Stimulated activated CD4-positive, alpha-beta T cell treated with anti-CD3 and anti-CD28 coated beads, Interleukin-1b, Interleukin-23, amount 100 ng/mL, for 24 hours (primary cell): ENCODE measurements at places on chromosomes 5 and 9.

DNA sequence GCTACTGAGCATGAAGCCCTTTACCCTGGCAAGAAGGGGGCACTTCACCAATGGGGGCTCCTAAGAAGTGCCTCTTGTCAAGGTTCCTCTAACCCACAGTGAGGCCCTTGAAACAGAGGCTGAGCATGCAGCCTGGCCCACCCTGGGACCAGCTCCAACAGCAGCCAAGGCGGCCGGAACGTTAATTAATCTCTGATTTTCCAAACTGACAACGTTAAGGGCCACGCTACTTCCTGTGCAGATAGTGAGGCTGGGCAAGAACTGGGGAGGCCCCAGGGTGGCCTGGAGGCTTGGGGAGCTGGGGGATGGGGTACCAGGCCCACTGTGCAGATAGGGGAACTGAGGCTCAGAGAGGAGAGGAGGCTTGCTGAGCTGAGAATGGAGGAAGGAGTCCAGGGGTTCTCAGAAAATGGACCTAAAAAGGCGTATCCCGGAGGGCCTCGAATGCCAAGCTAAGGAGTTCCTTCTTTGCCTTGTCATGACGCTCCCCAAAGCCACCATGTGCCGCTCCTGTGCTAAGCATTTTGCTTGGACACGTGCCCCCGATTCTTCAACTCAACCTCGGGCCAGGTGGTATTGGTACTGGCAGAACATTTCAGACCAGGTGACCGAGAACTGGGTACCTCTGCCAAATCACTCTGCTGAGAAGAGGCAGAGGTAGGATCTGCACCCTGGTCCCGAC, 72.0 kb upstream of the STXBP1 start:
- no peak for DNase-seq

GRCh38 chr9:130331573-130331972, 66.0 kb downstream of the HMCN2 start:
- DNase-seq: no peak

DNA sequence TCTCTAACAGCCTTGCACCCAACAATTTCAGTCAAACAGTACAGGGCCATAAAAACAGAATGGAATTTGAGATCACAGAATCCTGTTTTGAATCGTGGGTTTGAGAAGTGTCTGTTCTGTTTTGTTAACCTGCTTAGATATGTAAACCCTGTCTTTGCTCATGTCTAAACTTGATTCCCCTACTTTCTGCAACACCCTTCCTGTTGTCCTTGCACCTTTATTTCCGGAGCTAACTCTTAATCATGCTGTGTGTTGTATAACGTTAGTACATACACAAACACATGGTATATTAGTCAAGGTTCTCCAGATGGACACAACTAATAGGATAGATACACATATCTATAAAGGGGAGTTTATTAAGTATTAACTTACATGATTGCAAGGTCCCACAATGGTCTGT, 2229.2 kb upstream of the C9orf72 start:
- no peak for DNase-seq

DNA sequence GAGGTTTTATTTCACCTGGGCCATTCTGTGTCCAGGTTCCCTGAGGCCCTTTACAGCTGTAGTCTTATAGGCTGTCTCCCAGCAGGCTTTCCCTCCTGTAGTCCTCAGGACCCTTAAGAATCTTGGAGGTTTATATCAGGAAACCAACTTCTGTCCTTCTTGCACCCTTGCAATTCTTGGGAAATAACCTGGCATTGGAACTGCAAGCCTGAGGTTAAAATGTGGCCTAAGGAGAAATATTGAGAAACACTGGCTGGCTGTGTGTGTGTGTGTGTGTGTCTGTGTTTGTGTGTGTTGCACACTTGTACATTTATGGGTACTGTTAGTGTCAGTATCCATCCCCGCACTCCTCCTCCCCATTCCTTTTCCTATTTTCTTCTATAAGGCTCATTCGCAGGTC, 168.9 kb downstream of the PAPPA start:
- no peak for DNase-seq

GRCh38 chr5:115170134-115170928, 623 bp upstream of the TRIM36 start:
- no peak for DNase-seq

DNA sequence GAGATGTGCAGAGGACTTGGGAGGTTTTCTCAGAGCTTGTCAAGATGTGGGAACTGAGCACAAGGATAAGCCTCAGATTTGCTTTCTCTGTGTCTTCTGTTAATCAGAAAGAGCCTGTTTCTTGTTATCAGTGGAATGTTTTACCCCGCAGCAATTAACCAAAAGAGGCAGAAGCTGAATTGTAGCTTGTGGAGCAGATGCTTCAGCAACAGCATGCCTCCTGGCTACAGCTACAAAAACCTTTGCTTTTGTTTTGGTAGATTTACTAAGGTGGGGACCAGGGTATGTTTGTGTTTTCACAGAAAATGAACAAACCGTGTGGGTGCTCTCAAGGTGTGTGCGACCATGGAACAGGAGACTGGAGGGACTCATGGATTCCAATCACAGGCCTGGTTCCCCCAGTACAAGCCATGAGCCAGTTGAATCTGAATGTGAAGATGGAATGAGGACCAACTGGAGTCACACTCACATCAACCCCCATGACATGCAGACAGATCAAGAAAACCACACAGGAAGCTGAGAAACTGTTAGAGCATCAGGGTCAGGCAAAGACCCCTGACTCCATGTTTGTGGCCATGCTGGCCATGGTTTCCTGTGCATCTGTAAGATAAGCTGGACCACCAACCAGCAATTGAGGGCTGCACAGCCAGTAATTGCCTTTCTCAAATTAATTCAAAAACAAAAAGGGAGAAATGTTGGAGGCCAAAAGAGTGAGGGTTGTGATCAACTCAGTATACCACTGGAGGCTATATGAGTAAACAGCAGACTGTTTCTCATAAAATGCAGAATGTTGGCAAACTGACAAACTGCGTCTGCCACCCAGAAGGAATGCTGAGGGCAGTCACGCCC, 6.9 kb downstream of the UGT3A2 start:
- DNase-seq: no peak

DNA sequence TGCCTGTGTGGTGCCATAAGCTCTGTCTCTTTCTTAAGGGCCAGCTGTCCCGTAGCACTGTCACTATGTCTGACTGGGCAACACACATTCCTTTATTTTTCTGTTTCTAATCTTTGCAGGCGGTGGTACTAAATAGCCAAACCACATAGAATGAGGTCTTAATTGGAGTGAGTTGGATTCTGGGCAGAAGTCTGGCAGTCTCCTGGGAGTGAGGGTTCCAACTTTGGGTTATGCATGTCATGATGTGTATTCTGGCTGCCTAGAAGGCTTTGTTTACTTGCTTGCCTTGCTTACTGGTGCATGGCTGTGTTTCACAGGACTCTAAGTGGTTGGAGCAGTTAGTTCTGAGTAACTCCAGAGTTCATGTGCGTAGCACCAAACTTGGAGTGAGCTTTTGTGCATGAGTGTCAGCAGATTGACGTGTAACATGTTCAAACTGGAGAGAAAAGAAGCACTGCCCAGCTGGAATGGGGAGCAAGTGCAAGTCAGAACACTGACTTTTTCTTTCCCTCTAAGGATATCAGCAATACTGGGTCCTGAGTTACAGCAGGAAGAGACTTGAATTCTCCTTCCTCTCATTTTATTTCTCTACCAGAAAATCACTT, 185.8 kb downstream of the PCSK1 start:
- DNase-seq: no peak

- DNase-seq: no peak
Measured at GRCh38 chr5:141772281-141772680, 90.3 kb upstream of the ARAP3 start.

DNA sequence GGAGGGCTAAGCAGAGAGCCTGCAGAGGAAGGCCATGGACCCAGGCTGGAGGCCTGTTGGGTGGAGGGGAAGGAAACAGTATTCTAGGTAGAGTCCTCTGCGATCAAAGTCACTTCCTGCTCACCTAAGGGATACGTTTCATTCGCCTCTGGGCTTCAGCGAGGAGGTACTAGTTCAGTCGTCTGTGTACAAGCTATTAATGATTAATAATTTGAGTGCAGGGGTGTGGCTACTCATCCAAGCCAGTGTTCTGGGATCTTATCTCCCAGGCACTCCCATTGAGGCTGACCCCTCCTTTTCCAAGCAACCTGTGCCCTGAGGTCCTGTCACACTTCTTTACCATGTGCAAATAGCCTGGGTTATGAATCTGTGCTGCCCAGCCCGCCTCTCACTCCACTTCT, 25.2 kb downstream of the RALGPS1 start:
- DNase-seq: no peak

DNA sequence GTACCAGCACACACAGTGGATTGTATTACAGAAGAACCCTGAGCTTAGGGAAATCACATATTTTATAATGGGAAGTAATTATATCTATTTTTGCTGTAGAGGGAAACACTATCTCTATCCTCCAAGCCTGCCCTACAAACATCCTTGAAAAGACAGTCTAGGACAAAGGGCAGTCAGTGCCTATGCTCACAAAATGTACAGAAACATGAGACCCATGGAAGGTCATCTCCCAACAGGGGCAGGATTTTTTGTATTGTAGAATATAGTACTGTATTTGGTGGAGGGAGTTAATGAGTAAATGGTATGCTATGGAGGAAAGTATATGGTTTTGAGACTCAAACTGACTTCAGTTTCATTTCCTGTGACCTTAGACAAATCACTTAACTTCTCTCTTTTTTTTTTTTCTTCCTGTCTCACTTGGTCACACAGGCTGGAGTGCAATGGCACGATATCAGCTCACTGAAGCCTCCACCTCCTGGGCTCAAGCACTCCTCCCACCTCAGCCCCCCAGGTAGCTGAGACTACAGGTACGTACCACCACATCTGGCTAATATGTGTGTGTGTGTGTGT, 5.8 kb upstream of the RAB14 start:
- DNase-seq: no peak

DNA sequence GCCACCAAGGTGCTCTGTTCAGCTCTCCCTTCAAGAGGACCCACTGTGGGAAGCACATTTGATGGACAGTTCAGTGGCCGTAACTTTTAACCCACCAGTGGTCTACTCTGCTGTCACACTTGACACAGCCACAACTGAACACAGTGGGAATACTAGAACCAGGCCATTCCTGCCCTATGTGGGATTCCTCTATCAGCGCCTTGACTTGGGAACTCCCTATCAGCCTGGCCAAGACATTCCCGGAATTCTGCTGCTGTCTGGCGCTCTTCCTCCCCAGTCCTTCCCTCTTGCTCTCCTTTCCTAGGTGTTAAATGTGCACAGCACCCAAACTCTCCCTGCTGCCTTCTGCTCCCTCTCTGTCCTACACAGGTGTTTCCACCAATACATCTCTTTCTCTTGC, 23.1 kb upstream of the SH3PXD2B start:
- no peak for DNase-seq

GRCh38 chr5:180178531-180179441, 30.2 kb downstream of the RASGEF1C start:
- DNase-seq: no peak

GRCh38 chr5:123180178-123180577, 91.1 kb downstream of the PRDM6 start:
- no peak for DNase-seq

GRCh38 chr5:149791881-149792280, 61.8 kb downstream of the PPARGC1B start:
- no peak for DNase-seq

GRCh38 chr5:127370631-127371030, 80.0 kb downstream of the MEGF10 start:
- DNase-seq: no peak

DNA sequence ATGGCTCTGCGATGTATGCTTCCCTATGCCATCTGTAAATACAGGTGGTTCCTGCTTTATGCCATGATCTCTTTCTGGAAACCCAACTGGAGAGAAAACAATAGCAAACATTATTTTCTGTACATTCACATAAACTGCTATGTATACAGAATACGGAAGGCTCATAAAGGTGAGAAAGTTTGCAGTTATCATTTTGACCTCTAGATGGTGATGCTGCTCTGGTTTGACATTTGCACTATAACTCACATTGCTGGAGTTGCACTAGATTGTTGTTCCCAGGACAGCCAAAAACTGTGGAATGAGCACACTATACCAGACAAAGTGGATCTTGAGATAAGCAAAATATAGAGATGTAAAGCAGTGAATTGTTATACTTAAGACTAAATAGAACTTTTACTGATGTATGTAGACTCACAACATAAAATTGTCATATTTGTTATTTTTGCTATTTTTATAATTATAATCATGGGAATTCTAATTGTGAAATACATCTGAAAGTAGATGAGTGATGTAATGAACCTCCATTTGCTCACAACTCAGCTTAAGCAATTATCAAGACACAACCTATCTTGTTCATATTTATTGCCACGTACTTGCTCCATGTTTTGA, 246.5 kb downstream of the PTPRD start:
- no peak for DNase-seq

- no peak for DNase-seq
Measured at GRCh38 chr9:110276781-110277180, 20.5 kb upstream of the TXN start.

GRCh38 chr5:145681686-145682085, 153.5 kb downstream of the PRELID2 start:
- no peak for DNase-seq

DNA sequence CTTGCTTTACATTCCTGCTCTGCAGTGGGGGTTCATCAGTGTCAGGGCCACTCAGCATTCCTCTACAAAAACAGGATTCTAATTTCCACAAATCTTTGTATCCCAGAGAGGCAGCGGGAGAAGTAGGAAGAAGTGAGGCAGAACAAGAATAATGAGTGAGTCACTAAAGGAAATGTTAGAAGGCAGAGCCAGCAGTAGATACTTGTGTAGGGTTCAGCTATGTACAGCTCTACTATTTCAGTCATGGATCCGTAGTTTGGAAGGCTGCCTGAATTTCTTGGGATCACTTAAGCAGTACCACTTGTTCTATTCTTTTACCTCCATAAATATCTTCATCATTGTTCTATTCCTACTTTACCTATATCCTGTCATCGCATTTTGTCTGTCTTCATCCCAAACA, 246.3 kb upstream of the TLE4 start:
- DNase-seq: no peak

- DNase-seq: no peak
Measured at GRCh38 chr5:10399839-10400238, 41.8 kb upstream of the ROPN1L start.

DNA sequence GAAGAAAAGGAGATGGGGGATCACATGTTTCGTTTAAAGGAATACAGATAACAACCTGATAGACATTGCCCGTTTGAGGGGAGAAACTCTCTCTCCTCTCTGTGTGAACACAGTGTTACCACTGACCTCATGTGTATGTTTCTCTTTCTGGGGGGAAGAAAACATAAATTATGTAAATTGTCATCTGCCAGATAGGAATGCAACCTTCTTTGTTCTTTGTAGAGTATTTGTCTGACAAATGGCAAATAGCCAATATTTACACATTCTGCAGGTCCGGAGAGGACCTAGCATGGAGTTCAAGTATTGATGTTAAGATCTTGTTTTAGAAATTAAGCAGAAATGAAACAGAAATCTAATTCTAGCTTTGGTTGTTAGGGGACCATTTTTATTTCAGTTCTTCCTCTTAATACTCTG, 276.3 kb downstream of the SAXO1 start:
- no peak for DNase-seq
